Activated CD4-positive, CD25-positive, alpha-beta regulatory T cell (primary cell): ENCODE measurements at places on chromosomes 4 and X.

DNA sequence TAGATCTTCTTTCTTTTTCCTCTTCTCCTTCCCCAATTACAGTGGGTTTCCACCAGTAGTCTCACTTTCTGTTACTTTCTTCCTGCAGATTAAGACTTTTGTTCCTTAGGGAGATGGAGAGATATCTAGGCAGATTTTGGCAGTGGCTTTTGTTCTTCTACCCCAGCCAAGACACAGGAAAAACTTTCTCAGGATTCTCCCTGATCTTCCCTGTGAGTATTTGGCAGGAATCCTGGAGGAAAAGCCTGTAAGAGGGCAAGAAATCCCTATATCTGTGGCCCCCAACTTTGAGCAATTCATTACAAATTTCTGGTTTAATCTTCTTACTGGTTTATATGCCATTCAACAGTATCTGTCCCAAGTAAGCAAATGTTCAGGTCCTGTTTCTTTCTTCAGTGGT is 21.9 kb downstream of the SLC9A7 start:
- DNase-seq = no peak

- DNase-seq = no peak
Observed at GRCh38 chr4:174930895-174931294, 12.7 kb downstream of the ADAM29 start.

DNA sequence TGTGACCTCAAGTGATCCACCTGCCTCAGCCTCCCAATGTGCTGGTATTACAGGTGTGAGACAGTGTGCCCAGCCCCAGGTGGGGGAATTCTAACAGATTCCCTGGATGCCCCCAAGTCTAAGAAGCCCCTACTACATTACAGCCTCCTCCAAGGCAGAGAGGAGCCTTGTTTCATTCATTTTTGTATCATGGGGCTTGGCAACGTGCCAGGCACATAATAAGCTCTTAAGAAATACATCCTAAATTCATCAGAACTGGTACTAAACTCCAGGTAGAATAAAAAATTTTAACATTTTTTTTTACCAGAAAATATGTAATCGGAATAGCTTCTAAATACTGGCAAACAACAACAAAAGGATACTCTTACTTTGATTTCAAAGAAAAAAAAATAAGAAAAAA is 127.1 kb downstream of the CHIC2 start:
- no peak for DNase-seq

- no peak for DNase-seq
Observed at GRCh38 chrX:136021160-136021559, 35.9 kb downstream of the SLC9A6 start.

GRCh38 chr4:47106561-47106960 is 75.2 kb downstream of the GABRB1 start:
- DNase-seq = no peak

DNA sequence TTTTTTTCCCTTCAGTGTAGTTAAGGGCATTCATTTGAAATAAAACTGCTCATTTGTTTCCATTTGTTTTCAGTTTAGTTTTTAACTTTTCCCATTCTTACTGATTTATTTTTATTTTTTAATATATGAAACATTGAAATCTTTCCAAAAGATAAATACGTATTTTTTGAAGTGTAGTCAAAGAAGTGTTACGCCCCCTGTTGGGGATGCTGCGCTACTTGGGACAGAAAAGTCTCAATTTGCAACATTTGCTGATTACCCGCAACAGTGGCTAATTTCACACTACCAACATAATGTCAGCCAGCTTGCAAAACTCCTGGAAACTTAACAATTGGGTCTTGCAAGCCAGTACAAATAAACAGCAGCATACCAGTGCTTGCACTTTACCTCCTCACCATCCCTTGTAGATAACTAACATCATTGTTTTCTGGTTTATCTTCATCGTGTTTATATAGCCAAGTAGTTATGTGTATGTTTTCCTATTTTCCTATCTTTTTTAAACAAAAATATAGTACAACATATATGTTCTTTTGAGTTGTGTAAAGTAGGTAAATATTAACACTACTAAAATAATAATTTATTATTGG is 158.6 kb downstream of the STPG2 start:
- DNase-seq = no peak

- no peak for DNase-seq
Observed at GRCh38 chr4:113739197-113739596, 22.3 kb downstream of the CAMK2D start.

DNA sequence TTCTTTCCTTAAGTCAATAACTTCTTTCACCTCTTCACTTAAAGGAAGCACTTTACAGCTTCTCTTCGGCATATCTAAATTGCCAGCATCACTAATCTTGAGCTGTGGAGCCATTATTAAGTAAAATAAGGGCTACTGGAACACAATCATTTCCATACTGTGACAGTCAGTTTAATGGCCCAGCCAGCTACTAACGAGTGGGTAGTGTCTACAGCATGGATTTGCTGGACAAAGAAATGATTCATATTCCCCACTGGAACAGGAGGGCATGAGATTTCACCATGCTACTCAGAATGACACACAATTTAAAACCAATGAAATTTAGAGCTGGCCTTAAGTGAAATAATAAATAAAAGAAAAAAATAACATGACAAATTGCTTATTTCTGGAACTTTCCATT is 72.1 kb downstream of the DDIT4L start:
- no peak for DNase-seq
